Immature natural killer cell (primary cell): ENCODE measurements at places on chromosomes 5 and 9.
A peak's percentile ranks its signal among the peaks of the same experiment; 100 is the strongest.

DNA sequence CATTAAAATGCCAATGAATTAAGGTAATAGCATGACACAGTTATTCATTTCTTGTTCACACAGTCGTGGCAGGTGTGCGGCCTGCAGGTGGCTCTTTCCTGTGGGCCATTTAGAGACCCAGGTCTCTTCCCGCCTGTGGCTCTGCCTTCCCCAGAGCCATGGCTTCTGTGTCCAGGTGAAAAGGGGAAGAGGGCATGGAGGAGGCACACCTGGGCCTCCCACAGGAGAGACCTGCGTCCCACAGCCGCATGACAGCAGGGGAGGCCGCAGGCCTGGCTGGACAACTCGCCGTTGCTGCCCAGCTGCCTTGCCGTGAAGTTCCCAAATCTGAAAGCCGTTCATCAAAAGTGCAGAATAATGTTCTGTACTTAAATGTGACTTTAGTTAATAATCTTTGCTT lies 14.4 kb upstream of the PLEKHG4B start:
- DNase-seq: no peak

DNA sequence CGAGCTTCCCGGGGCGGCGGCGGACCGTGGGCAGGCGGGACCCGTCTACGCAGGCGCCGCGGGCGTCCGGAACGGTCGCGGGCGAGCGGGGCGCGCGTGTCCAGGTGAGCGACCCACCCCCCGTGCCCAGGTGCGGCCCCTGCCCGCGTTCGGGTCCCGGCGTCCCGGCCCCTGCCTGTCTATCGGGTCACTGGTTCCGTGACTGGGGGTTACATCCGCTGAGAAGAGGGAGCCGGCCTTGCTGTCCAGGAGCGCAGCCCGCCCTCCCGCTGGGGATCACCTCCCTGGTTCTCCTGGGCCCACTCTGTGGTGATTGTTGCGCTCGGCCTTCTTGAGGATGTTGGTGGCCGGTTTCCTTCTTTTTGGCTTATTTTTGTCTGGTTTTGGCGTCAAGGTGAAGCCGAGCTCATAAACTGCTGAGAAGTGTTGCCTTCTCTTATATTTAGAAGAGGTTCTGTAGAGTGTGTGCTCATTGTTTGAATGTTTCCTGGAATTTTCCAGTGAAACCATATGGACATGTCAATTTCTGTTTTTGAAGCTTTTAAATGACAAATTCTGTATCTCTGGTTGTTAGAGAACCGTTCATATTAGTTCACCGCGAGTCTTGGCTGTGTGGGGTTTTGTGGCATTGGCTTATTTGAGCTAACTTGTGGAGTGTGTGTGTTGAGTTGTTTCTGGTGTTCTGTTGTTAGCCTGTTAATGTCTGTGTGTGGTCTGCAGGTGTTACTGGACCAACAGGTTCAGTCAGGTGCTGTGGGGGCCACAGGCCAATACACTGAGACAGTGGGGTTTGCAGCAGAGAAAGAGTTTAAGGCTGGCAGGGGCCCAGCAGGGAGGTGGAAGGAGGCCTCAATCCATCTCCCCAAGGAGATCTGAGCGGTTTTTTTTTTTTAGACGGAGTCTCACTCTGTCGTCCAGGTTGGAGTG lies 621 bp downstream of the CEP72 start:
- no peak for DNase-seq

DNA sequence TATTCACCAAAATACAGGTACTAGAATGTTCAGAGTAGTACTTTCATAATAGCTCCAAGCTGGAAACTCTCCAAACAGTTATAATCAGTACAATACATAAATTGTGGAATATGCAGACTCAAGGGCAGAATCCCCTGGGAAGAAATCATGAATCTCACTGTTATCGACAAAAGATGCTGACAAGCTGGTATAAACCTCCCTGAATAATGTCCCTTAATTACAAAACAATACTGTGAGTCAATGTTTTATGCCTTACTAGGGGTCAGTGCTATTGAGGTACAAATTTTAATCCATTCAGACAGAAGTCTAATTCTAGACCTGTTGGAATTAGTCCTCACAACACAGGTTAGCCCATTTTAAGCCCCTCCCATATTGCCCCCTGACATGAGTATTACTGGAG lies 532.3 kb downstream of the DTWD2 start:
- DNase-seq: no peak

- peak; percentile 15 for DNase-seq
Observed at GRCh38 chr5:132830436-132831094, at the start of gene SHROOM1. TSS of gene SHROOM1 (minus strand) at chr5:132830647. CDS start at chr5:132826140, 4,507 bp downstream.

GRCh38 chr9:134842321-134842720 lies 38.3 kb upstream of the FCN2 start:
- DNase-seq: no peak

- no peak for DNase-seq
Observed at GRCh38 chr9:82745919-82746318, 317.0 kb downstream of the RASEF start.
